ENCODE measurements at places on chromosomes 7 and 10.
A peak's percentile ranks its signal among the peaks of the same experiment; 100 is the strongest.

DNA sequence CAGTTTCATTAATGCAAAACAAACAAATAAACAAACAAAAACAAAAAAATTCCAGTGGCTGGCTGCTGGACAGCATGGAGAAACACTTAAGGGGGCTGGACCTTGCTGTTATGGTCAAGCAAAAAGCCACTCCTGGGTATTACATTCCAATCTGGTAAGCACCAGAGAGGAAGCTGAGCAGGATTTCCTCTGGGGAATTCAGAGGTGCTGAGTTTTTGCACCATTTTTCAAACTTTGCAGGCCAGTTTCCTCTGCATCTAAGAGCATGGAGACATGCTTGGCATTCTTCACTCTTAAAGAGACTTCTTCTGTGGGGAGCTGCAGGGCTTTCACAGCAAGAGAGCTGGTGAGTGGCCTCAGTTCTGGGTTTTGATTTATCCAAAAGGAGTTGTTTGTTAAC is 84.5 kb downstream of the FZD1 start:
- no peak for DNase-seq

DNA sequence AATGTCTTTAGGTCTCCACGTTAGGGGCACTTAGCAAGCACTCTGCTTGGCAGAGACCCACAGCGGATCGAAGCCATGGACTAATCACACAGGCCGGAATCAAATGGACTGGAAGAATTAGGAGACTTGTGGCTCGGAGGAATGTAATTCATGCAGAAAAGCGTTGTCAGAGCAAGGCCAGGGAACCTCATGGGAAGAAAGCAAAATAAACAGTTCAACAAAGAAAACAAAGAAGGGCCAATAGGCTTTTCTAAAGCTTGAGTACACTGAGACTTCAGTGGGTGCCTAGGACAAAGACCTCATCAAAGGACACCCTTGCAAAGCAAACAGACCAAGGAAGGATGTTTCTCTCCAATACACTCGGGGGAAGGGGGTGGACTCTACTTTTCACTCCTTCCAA is 171.1 kb downstream of the GLI3 start:
- no peak for DNase-seq

DNA sequence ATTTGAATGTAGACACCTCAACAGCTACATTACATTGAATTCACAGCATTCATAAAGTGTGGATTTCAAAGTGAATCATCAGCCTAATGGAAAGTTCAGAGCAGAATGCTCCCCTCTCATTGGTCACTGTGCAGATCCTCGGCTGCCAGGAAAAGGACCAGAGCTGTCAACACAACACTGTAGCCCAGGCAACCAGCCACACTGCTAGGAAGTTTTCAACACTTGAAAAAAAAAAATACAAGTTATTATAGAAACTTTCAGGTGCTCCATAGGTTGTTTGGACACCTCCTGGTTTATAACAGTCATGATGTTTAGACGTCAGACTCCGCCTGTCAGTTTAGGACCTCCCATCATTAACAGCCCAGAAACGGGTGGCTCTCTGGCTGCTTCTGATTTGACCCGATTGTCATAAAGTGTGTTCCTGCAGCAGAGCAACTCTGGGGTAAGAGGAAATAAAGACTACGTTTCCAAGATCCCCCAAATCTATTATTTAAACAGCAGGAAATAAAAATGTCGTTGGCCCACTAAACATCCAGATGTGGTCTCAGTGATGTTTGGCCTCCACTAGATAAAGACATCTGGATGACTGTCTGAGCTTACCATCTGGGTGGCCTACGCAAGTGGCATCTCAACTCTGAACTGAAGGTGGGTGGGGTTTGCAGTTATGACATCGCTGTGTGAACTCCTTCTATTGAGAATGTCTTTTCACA is 117.4 kb downstream of the CABCOCO1 start:
- peak; percentile 25 for DNase-seq

- no peak for DNase-seq
Measured at GRCh38 chr10:126639084-126639483, 31.4 kb downstream of the C10orf90 start.

- DNase-seq, result no peak
Measured at GRCh38 chr7:16930946-16931345, 49.2 kb upstream of the AGR3 start.

DNA sequence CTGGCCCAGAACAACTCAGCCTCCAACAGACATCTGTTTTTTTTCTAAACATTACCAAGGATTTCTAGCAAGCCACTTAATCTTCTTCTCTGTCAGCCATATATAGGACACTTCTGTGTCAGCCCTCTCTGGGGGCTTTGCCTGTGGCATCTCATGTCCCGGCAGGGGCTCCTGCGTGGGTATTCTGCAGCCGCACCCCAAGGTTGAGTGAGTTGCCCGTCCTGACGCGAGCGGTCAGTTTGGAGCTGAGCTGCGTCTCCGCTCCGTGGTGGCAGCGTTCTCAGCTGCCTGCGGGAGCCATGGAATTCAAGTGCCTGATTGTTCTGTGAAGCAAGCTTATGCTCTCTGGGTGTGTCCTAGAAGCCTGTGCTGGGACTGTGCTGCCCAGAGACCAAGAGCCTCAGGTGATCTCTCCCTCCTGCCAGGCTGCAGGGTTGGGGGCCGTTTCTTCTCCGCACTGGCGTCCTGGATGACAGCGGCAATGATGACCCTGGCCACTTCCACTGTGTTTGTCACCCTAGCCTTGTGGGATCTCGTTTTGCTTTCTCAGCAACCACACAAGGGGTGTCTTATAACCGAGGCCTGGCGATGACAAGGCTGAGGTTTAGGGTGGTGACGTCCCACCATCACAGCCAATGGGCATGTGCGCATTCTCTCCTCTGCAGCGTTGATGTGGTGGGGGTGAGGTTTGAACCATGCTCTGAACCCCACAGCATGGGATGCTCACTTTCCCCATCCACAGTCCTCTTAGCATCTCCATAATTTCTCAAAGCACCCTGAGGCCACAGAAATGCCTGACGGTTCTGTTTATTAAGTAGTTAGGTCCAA is 612.6 kb upstream of the FOXK1 start:
- no peak for DNase-seq

GRCh38 chr7:103524042-103524907 is 78.3 kb upstream of the SLC26A5 start:
- DNase-seq, result no peak

- no peak for DNase-seq
Measured at GRCh38 chr7:27802999-27803398, 63.0 kb downstream of the TAX1BP1 start.

DNA sequence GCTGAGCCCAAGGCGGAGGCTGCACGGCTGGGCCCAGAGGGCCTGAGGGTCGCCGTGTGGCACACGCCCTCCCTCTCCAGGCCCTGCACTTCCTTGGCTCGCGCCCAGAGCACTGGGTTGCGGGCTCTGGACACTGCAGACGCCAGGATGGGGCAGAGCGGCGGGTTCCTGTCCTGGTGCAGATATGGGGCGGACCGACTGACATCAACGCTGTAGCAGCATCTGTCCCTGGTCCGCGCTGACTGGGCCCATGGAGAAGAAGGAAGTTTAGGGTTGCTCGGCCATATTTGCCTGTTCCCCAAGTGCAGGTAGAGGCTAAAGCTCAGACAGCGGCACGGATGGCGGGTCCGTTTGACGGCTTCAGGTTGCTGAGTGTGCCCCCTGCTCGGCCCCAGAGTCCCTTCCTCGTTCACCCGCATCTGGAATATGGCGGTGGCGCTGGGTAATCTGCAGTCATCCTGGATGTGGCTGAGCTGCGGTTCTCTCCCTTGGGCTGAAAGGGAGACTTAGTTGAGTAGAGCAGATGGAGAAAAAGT is 116.1 kb downstream of the OR13A1 start:
- DNase-seq, result no peak

DNA sequence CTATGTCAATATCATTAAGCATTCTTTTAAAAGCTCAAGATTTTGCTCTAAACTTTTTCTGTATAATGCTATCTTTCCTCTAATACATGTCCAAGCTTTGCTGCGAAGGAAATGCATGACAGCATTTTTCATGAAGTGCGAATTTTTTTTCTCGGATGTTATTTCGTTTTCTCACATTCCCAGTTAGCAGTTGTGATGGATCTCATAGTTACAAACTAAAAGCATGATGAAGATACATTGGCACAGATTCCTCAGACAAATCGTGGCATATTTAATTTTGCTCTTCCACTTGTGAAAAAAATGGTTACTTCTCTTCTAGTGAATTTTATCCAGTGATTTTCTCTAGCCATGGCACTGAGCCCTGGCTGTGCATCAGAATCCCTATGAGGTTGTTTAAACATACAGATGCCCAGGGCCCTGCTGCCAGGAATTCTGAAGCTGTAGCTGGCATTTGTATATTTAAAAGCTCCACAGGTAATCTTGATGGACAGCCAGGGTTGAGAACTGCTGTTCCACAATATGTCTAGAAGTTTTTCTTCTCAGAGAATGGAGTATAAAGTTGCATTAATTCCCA is 299.8 kb upstream of the NEBL start:
- DNase-seq, result no peak

- DNase-seq, result no peak
Measured at GRCh38 chr7:17371671-17372524, 73.4 kb downstream of the AHR start.

Measured in activated naive CD8-positive, alpha-beta T cell treated with anti-CD3 and anti-CD28 coated beads, Interleukin-2, amount 50 U/mL, for 24 hours (primary cell).